ENCODE measurements at places on chromosomes 12 and 14.

GRCh38 chr14:99174081-99174769 lies 97.8 kb downstream of the BCL11B start:
- DNase-seq, result no peak

GRCh38 chr12:52650520-52651081 lies 1.4 kb downstream of the KRT2 start:
- DNase-seq, result no peak

GRCh38 chr12:3677609-3678008 lies 75.3 kb downstream of the CRACR2A start:
- DNase-seq, result no peak

DNA sequence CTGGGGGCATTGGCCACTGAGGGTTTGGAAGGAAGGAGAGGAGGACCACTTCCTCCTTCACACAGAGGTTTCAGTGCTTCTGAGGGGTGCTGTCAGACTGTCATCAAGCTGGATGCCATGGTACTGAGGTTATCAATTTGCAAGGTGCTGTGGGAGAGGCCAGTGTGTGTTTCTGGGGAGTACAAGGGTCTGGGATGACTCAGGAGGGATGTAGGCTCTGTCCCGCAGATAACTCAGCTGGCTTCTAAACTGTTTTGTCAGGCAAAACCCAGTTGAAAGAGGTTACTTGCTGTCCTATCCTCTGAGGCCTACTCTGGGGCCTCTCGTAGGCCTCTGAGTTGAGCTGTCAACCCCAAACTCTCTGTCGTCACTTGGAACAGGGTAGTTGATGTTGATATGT lies 22.8 kb downstream of the ADCK1 start:
- no peak for DNase-seq

DNA sequence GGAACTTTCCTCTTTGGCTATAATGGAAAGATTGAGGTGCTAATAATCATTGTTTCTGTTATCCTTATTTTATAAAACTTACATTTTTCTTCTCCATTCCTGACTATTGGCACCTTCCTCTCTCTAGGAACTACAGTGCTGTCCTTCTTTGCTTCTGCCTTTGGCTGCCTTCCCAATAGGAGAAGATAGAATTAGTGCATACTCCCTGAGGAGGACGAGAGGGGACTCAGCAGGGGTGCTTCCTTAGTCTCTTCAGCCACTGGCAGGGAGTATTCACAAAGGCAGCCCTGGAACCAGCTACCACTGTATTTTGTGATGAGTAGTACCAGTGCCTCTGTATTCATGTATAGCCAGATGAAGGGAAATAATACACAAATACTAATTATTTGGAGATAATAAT lies 208.5 kb downstream of the FOXG1 start:
- DNase-seq, result peak; percentile 1

- no peak for DNase-seq
Measured at GRCh38 chr14:52538623-52539022, 13.7 kb downstream of the TXNDC16 start.

Measured in retina (tissue), 1 donor.